Foreskin melanocyte (primary cell): ENCODE measurements at places on chromosomes 12 and 14.

- DNase-seq, result no peak
These were observed 389.2 kb downstream of the RAD51B start for GRCh38 chr14:68208626-68209317.

DNA sequence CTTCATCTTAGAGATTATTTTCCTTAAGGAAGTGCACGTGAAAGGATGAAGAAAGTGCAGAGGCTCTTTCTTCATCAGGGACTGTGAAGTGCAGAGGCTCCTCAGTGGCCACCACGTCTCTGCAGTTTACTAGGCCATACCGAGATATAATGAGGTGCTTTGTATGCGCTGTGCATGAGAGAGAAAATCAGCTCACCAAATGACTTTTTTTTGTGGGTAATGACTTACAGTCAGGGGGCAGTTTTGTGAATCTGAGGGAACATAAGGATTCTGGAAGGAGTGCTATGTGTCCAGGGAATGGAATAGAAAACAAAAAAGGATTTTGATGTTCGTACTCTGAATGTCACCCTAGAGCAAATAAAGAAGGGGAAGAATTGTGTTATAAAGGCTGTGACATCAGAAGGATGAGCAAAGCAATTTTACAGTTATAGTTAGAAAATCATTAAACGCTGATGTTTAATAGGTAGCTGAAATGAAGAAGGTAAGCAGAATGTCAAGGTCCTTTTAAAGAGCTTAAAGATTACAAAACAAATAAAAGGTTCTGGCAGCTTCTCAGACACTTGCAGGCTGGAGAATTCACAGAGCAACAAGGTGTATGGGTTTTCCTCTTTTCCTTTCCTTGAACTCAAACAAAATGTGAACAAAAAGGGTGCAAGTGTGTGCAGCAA, 247.5 kb upstream of the NOVA1 start:
- no peak for DNase-seq

GRCh38 chr12:46442239-46442638, 69.7 kb upstream of the SLC38A2 start:
- DNase-seq, result no peak

DNA sequence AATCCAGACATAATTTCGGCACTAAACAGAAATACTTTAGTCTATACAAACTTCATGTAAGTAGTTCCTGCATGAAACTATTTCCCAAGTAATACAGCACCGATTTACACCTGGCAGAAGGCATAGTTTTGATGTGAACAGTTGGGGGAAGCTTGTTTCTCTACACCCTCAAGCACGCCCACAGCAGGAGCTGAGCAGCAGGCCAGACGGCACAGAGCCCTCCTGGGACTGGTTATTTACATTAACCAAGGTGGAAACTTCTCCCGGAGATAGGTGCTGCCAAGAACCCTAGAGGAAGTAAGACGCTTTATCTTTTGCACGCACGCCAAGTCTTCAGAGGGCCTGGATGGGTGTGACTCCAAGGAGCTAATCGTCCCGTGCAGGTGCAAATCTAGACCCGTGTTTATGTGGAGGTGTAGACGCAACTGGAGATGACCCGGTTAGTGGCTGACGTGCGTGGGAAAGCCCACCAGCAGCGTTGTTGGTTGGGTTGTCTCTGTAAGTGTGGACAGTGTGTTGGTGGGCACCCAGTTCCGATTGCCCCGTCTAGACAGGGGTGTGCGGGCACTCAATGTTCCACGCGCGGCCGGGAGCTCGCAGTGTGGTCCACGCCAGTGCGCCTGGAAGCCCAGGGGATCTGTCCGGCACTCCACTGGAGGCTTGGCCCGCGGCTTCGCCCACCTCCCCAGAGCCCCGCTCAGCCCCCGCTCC, 767 bp upstream of the TCP11L2 start:
- DNase-seq, result no peak

GRCh38 chr14:97137705-97138104, 340.5 kb downstream of the VRK1 start:
- no peak for DNase-seq

DNA sequence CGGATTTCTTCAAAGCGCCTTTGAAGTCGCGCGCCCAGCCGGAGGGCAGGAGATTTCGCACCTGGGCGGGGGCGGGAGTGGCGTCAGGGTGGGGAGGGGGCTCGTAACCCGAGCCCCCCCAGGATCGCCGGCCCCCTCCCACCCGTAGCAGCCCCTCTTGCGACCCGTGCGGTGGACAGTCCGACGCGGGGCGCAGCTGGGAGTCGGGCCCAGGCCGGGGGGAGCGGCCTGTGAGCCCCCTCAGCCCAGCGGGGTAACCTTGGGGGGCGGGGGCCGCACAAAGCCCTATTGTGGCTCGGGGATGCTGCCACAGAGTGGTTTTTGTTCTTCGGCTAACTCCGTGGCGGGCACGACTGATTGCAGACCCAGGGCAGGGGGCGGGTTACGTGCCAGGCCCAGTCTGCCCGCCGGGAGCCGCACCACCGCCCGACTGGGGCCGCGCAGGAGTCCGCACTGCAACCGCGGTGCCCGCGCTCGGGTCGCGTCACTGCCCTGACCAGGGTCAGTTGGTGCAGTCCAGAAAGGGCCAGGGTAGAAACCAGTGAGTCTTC, 4.2 kb upstream of the AAAS start:
- peak; percentile 53 for DNase-seq

DNA sequence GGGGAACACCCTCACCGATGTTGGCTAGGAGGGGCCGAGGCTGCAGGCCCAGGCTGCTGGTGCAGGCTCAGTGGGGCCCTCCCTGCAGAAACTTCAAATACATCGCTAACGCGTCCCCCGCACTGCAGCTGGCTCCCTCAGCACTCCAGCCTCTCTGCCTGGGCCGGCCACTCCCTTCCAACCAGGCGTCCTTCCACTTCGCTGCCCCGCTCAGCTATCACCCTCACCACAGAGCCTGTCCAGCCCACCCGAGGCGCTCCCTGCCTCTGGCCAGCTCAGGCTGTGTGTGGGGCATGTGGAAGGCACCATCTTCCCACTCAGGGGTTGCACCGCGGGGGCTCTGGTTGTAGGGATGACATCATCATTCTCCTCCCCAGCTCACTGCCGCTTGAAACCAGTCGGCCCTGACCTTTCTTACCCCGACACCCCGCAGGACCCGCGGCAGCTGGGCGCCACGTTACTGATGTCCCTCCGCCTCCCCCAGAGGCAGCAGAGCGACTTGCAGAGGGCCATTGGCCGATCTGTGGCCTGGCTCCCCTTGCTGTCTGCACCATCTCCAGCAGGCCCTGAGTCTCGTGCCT, 199.9 kb upstream of the RTL1 start:
- no peak for DNase-seq

DNA sequence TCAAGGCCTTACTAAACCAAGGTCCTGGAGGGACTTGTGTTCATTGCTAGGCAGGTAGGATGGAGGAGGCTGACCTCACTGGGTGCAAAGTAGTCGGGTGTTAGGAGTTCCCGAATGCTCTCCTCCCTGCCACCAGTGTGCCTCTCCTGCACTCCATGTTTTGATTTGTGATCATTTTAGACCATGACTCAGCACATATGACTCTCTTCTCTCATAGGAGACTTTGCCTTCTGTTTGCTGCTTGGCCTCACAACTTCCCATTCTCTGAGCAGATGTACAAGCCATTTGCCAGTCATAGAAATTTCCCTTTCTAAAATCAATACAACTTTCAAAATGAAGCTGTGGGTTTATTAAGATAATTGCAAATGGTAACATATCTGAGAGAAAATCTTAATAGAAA, 46.6 kb upstream of the LRIG3 start:
- DNase-seq, result no peak

- DNase-seq, result no peak
These were observed 187.4 kb upstream of the SLC16A7 start for GRCh38 chr12:59408431-59408830.

- DNase-seq, result no peak
These were observed 1423.6 kb downstream of the AACS start for GRCh38 chr12:126488806-126489205.

DNA sequence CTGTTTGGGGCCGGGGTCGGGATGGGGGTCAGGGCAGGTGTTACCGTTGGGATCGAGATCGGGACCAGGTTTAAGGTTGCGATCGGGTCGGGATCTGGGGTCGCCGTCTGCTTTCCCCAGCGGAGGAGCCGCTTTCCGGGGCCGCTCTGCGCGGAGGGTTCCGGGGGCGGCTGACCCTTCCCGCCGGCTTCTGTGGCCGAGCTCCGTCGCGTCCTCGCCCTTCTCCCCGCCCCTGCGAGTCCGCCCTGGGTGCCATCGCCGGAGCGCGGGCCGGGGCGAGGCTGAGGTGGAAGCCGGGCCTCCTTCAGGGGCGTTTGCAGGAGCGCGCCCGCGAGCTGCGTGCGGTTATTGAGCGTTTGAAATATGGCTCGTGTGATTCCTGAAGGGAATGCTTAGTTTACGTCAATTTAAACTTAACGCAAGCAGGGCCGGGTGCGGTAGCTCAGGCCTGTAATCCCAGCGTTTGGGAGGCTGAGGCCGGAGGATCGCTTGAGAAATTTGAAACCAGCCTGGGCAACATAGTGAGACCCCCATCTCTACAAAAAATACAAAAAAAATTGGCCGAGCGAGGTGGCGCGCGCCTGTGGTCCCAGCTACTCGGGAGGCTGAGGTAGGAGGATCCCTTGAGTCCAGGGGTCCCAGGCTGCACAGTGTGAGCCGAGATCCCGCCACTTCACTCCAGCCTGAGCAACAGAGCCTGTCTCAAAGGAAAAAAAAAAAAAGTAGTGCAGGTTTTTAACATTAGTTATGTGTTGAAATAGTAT, 620 bp downstream of the PGAM5 start:
- DNase-seq, result no peak

GRCh38 chr14:54105406-54105805, 148.8 kb upstream of the BMP4 start:
- DNase-seq, result no peak

DNA sequence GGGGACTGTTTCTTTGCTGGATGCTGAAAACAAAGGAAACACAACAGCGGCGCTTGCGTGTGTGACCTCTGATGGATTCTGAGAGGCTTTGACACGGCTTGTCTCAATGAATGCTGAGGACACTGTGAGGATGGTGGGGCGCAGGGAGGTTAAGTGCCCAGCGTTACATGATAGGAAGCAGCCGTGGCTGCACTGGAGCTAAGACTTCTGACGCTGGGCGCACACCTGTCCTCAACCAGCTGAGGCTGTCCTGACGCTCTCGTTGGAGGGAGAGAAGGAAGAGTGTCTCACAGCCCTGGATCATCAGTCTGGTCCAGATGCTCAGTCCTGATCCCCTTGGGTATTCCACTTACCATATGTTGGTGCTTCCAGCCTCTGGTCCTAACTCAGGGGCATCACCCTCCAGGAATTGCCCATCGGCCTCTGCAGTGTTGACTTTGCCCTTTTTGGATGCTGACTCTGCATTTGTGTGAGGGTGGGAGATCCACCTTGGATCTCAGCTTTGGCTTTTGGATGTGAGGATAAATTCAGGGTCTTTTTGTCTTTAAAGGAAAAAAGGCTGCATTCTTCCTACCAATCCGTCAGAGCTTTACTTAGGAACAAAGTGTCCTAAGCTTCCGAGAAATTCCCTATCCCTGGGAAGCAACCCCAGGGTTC, 125.2 kb downstream of the ZNF664 start:
- DNase-seq, result no peak

DNA sequence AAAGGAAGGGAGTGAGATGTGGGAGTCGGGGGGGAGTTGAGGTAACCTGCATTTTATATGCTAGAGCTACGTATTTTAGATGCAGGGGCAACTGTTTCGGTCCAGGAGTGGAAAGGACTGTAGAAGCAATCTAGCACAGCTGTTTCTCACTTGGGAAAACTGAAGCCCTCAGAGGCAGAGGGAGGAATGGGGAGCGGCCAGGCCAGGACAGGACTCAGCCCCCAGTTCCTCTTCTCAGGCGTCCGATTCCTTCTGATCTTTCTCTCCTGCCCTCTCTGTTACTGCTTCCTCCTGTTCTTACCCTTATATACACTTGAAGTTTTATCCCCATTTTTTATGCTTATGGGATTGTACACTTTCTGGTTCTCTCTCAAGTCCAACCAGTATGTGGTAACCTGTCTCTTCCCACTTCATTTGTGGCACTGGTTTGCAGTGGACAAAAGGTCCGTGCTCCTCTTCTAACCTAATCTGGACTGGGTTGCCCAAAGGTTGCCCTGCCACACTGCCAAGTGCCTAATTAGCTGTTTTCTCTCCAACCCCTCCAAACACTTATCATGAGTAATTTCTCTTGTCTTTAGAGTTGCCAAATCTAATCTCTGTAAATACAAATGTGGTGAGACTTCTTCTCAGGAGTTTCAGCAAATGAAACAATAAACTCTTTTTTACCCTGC, 16.2 kb downstream of the LPCAT3 start:
- no peak for DNase-seq

DNA sequence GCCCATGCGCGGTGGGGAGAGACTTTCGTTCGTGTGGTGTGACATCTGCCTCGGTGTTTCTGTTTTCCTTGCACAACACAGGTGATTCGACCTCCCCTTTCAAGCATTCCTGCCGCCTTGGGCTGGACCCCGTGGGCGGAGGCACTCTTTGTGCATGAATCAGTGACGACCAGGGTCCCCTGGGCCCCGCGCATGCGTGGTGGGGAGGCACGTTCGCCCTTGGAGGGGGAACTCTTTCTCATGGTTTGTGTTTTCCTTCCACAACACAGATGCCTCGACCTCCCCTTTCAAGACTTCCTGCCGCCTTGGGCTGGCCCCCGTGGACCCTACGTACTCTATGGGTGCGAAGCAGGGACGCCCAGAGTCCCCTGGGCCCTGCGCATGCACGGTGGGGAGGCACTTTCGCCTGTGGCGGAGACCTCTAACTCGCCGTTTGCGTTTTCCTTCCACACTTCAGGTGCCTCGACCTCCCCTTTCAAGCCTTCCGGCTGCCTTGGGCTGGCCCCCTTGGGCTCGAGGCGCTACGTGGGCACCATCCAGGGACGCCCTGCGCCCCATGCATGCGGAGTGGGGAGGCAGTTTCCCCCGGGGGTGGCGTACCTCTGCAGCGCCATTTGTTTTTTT, 340.9 kb downstream of the ALG10 start:
- DNase-seq, result no peak

DNA sequence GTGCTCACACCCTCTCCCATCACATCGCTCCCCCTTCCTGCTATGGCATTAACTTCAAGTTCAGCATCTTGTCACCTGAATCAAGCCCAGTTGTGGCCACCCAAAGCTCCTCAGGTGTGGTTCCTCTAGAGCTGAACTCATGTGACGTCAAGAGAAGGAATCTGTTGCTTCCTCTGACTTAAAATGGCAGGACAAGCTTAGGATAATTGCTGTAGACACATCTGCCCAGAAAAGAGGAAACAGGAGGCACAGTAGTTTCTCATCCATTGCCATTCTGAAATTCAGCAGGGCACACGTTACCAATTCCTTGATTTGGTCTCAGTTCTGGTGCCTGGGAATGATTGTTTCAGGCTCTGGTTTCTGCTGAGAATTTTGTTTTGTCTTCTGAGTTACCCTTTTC, 52.1 kb downstream of the RCOR1 start:
- DNase-seq, result no peak

- no peak for DNase-seq
These were observed 56.8 kb upstream of the RIC8B start for GRCh38 chr12:106717673-106718072.

GRCh38 chr12:45076417-45077026, 25.6 kb upstream of the DBX2 start:
- DNase-seq, result no peak
